Astrocyte of the hippocampus (primary cell): ENCODE measurements at places on chromosomes 1 and 21.

GRCh38 chr1:18443587-18444520 is 36.9 kb upstream of the KLHDC7A start:
- DNase-seq, result no peak

GRCh38 chr1:239536165-239536849 is 149.9 kb downstream of the CHRM3 start:
- DNase-seq, result no peak

DNA sequence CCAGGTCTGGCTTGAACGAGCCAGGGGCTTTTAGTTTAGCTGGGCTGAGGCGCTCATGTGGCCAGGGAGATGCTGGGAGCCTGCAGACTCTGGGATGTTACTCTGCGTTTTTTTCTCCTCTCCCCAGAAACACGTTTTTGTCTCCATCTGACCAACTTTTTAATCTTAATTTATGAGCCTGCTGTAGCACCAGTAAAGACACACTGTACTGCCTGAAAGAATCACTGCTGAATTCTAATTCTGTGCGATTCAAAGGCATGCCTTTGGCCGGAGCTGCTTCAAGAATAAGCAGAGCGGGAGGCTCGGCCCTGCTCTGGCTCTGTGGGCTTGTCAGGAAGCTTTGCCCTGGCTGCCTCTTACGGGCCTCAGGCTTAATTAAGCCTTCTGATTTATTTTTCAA is 129.5 kb downstream of the CAMTA1 start:
- peak; percentile 20 for DNase-seq

DNA sequence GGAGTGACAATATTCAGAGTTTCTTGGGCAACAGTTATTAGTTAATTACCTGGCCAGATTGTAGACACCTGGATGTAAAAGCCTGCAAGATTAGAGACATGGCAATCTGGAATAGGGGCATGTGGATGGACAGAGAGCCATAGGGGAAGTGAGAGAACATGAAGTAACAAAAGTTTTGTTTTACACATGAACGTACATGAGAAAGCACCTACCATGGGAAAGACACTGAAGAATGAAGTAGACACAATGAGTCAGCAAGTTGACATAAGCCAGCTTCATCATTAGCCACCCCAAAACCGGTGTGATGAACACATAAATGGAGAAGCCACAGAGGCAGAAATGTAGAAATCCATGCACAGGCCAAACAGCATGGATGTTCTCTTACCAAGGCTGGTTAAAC is 462.1 kb upstream of the C1orf87 start:
- DNase-seq, result no peak

DNA sequence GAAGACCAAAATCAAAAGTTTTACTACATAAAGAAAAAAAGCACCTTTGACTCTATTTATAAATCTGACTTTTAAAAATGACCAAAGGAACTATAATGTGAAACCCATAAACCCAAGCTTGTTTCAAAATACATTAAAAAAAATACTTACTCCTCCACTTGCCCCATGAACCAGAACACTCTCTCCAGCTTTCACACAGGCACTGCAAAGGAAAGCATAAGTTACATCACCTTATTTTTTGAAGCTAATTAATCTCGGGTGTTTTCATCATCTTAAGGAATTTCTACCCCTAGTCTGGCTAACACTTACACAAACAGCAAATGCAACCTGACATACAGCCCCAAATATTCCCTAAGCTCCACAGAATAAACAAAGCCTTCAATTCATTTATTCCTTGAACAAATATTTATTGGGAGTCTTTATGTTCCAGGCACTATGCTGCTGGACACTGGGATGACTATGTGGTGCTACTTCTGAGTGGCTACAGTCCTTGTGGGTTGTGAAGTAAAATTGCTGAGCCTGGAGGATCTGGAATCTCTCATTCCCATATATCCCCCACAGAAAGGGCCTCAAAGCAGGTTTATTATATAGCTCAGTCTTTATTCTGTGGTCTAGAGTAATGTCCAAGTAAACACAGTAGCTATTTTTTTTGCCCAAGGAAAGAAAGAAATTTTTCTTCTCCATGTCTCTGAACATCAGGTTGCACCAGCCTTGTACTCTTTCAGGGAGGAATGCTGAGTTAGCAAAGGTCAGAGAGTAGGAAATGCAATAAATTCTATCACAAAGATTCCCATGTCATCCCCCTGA is 18.2 kb downstream of the CRYZ start:
- DNase-seq, result no peak

- no peak for DNase-seq
Measured at GRCh38 chr1:30930631-30931173, 22.1 kb upstream of the SDC3 start.

DNA sequence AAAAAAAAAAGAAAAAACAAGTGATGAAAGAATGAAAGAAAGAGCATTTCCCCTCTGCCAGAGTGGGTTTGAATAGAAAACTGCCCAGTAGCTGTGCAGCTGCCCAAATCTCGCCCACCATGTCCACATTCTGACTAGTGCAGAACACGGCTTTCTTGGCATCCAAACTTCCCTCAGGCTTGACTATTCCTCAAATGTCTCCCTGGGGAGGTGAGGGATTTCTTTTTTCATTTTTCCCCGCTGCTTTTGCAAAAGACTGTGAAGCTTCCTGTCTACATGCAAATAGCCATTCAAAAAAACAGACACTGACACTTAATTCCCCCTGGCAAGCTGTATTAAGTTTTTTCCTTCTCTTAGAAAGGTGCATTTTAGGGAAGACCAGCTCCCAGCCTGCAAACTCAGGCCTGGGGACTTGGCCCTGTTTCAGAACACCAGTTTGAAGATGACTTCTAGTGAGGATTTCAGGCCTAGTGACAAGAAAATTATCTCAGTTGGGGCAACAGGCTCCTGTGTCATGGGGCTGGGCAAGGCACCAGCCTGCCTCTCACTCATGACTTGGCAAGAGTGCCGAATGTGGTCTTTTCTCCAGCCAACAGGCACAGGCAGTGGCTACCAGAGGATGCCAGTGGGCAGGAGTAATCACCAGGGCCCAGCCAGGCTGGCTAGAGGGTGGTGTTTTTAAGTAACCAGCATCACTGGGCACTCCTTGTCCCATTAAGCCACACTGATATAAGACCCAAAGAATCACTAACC is 178.1 kb upstream of the NFIA start:
- DNase-seq, result peak; percentile 90

DNA sequence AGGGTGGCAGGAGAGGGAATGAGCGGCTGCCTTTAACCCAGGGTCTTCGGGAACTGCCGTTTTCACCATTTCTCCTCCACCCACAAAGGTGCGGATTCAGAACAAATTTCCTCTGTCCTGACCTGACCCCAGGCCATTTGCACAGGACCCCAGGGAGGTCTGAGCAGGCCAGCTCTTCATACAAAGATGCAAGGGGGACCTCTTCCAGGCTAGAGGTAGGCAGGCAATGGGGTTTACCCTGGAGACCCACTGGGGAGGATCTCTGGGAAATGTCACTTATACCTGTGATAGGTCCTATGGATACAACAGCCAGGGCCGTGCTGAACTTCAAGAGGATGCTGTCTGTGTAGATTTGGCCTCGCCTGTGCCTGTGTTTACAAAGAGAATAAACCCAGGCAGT is 89.7 kb upstream of the VAMP3 start:
- DNase-seq, result no peak

DNA sequence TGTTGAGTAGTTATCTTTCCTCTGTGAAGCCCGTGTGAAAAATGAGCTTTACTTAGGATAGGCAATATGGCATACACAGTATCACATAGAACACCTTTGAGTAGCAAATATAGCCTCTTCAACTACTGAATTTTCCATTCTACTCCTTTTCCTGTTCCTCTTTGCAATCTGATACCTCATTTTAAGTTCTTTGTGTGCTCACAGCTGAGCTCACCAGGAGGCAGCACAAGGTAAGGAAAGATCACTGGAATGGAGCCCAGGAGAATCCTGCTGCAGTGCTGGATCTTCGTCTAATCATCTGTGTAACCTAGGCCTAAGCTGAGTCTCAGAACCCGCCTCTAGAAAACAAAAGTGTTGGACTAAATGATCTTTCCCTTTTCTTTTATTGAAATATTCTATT is 171.0 kb downstream of the LRRC40 start:
- DNase-seq, result peak; percentile 64

GRCh38 chr1:68167211-68167610 is 65.1 kb downstream of the WLS start:
- no peak for DNase-seq

- DNase-seq, result peak; percentile 83
Measured at GRCh38 chr1:23483321-23484252, at the start of gene ASAP3. ASAP3 (minus strand) TSS chr1:23484179; CDS start chr1:23484133, 46 bp downstream.

DNA sequence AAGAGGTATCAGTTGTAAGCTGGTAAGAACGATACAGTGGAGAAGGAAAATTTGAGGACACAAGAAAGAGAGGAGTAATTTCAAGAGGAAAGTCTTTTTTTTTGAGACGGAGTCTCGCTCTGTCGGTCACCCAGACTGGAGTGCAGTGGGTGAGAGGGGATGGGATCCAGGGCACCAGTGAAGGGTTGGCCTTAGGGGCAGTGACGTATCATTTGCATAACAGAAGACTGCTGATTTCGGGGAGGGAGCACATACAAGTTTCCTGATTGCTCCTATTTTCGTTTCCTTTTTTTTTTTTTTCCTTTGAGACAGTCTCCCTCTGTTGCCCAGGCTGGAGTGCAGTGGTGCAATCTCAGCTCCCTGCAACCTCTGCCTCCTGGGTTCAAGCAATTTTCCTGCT is 4.2 kb downstream of the S100A13 start:
- no peak for DNase-seq

GRCh38 chr1:237133921-237134320 is 91.9 kb downstream of the RYR2 start:
- no peak for DNase-seq

DNA sequence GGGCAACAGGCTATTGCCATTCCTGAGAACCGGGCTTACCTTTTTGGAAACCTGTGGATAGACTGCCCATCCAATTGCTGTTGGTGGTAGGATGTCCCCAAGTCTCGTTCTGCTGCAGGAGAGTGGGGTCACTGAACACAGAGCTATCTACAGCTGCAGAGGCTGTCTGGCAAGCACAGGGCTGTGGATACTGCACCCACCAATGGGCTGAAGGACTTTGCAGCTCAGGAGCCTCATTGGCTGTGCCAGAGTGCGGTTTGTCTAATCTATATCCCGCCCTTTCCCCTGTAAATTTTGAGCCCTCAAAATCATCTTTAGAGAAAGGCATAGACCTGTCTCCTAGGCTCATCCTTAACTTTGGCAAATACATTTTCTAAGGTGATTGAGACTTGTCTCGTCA is 15.3 kb downstream of the RNF187 start:
- DNase-seq, result no peak

GRCh38 chr1:32897082-32898049 is 3.8 kb downstream of the TMEM54 start:
- DNase-seq, result no peak

GRCh38 chr1:109229531-109230127 is 15.9 kb downstream of the SARS1 start:
- no peak for DNase-seq

- peak; percentile 48 for DNase-seq
Measured at GRCh38 chr1:236904892-236905741, 99.1 kb downstream of the MT1HL1 start.

DNA sequence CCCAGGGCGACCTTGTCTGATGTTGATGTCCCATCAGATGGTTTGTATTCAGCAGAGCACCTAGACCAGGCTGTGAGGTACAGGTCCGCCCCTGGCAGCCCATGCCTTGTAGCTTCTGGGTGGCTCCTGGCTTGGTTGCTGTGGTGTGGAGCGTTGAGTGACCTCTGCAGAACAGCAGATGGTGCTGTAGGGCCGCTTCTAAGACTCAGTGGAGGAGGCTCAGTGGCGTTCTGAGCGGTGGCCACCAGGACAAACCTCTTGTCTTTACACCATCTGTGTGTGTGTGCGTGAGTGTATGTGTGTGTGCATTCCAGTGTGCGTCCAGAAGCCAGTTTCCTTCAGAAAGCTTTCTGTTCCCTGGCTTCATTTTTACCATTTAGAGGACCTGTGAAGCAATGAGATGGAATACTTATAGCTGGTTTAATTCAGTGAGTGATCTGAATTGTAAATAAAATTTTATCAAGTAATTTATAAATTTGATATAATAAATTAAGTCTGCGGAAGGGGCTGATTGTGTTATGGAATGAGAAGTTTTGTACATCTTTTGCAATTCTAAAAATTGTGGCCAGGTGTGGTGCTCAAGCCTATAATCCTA is 66.1 kb downstream of the ADARB1 start:
- peak; percentile 96 for DNase-seq

GRCh38 chr1:33320619-33321165 is at the start of gene A3GALT2:
A3GALT2 (minus strand) TSS chr1:33321098; CDS start chr1:33321098, 0 bp downstream.
- DNase-seq, result no peak

- no peak for DNase-seq
Measured at GRCh38 chr1:179866616-179867015, 11.0 kb downstream of the TOR1AIP2 start.

DNA sequence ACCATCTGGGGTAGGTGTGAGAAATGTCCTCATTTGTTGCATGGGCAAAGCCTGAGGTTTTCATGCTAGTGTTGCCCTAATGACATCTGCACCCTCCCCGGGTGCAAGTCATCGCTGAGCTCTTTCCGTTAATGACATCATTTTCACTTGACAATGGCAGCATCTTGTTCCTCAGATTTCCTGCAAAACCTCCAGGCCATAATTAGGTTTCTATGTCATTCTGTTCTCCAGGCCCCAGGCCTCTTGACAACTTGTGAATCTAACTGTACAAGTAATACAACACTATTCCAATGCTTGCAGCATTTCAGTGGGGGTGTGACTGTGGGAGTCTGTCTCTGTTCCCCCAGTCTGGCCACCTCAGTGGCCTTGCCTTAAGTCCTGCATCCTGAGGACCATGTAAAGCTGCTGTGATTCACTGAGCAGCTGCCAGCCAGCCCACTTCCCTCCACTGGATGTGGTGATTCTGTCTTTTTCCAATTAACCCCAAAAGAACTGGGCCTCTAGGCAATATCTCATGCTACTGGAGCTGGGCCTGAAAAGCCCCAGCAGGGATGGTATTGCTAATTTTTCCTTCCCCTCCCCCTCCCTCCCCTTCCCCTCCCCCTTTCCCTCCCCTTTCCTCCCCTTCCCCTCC is 22.8 kb downstream of the RAB7B start:
- no peak for DNase-seq

GRCh38 chr21:30233228-30234020 is 17.5 kb upstream of the CLDN8 start:
- DNase-seq, result no peak

- DNase-seq, result peak; percentile 76
Measured at GRCh38 chr1:24502065-24502708, 449 bp upstream of the RCAN3 start.

DNA sequence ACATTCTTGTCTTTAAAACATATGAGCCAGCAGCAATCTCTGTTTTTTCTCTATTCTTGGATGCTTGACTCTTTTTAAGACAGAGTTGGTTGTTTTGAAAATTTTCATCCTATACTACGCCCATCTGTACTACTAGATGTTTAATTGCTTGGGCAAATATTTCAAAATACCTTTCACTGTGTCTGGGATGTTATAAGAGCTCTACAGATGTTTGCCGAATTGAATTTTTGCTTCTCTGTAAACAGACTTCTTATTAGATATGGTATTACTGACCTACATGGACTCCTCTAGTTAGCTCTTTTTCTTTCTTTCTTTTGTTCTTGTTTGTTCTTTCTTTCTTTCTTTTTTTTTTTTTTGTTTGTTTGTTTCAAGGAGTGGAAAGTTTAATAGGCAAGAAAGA is 345.1 kb downstream of the ST6GALNAC3 start:
- no peak for DNase-seq

- no peak for DNase-seq
Measured at GRCh38 chr1:204081164-204081790, 8.4 kb downstream of the SOX13 start.

- no peak for DNase-seq
Measured at GRCh38 chr1:199042193-199042592, 403.4 kb downstream of the PTPRC start.

GRCh38 chr21:39625211-39625895 is 12.6 kb downstream of the B3GALT5 start:
- DNase-seq, result no peak

GRCh38 chr1:78591971-78592370 is 28.3 kb upstream of the IFI44L start:
- no peak for DNase-seq
